ENCODE measurements at places on chromosomes 12 and 14. TPM values are rescaled to one million over a fixed set of nuclear protein-coding genes. Genes with fewer than 3 reads are reported as not detected.

SRGAP1 gene
- 10.9 TPM for total RNA-seq

RPGRIP1 gene
- total RNA-seq = 0.05 TPM

KRT82 gene
- total RNA-seq = not detected

KRT6A gene
- not detected for total RNA-seq

FGD6 gene
- total RNA-seq = 2.2 TPM

GDF3 gene
- not detected for total RNA-seq

SERPINA6 gene
- 0.26 TPM for total RNA-seq

MYF5 gene
- not detected for total RNA-seq

METTL3 gene
- total RNA-seq = 65.8 TPM

NPFF gene
- total RNA-seq = 1.0 TPM

LRTM2 gene
- not detected for total RNA-seq

TEAD4 gene
- 18.3 TPM for total RNA-seq

BRAP gene
- total RNA-seq = 11.8 TPM

P2RX2 gene
- total RNA-seq = not detected

KRT77 gene
- not detected for total RNA-seq

SRRM4 gene
- not detected for total RNA-seq

BDKRB1 gene
- total RNA-seq = not detected

PGF gene
- 0.92 TPM for total RNA-seq

Data from NCI-H460 (cell line).